NCI-H524 treated with DMSO at 0.1 percent for 48 hours (cell line): ENCODE measurements at places on chromosomes 3 and 15.

GRCh38 chr3:29245441-29245840 lies 35.4 kb upstream of the RBMS3 start:
- no peak for DNase-seq

GRCh38 chr3:51937014-51937413 lies 4.7 kb downstream of the RRP9 start:
- DNase-seq: no peak

DNA sequence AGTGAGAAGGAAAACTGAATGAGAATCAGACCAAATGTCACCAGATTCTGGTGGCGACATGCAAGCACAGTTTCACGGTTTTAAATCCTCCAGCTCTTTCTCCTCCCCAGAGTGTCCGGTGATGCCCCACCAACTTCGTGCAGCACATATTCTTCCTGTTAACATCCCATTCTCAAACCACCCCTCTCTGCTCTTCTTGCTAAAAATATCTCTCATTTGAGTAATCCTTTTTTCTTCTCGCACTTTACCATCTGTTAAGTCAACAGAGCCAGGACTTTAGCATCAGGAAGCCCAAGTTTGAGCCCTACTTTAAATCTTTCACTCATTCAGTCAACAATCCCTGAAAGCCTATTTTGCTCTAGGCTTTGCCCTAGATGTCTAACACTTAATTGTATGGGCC lies 68.2 kb upstream of the VGLL4 start:
- DNase-seq: peak; percentile 75

DNA sequence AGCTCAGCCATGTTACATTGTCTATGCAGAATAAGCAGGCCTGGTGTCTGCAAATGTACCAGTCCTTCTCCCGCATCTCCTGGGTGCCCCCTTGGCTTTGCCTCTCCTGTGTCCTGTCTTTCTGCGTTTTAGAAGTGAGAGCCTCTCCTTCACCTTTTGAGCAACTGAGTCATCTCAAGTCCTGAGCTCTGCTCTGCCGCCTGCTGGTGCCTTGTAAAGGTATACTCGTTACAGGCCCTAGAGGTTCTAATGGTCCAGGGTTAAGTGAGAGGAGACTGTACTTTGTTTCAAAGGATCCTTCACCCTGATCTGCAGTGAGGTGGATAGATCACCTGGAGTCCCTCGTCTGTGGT lies 12.6 kb downstream of the GHRL start:
- no peak for DNase-seq

DNA sequence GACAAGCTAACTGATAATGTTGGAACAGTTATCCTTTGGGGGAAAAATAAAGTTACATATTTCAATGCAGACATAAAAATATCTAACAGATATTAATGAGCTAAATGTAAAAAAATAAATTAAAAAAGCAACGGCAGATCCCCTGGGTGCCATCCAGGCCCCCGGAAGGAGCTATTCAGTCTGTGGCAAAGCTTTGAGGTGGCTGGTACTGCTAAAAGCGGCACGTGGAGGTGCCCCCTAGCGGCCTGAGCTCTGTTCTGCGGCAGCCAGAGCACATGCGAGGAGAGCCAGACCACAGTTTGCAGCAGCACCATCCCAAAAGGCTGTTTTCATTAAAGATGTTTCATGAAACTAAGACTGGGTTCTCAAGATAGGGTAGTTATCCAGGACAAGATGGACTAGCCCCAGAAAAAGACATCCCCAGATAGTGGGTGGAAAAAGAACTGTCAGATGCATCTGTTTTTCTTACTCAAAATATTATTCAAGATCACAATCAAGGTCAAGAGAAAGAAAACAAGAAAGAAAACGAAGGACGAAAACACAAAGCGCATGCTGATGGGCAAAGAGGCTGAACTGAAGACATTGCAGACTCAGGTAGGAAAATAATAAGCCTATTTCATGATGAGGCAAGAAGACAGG lies 18.7 kb downstream of the AP3S2 start:
- DNase-seq: no peak

- no peak for DNase-seq
These were observed 277.1 kb downstream of the SUCLG2 start for GRCh38 chr3:67377299-67377698.

- peak; percentile 98 for DNase-seq
These were observed 129.8 kb downstream of the MBNL1 start for GRCh38 chr3:152398495-152398894.

DNA sequence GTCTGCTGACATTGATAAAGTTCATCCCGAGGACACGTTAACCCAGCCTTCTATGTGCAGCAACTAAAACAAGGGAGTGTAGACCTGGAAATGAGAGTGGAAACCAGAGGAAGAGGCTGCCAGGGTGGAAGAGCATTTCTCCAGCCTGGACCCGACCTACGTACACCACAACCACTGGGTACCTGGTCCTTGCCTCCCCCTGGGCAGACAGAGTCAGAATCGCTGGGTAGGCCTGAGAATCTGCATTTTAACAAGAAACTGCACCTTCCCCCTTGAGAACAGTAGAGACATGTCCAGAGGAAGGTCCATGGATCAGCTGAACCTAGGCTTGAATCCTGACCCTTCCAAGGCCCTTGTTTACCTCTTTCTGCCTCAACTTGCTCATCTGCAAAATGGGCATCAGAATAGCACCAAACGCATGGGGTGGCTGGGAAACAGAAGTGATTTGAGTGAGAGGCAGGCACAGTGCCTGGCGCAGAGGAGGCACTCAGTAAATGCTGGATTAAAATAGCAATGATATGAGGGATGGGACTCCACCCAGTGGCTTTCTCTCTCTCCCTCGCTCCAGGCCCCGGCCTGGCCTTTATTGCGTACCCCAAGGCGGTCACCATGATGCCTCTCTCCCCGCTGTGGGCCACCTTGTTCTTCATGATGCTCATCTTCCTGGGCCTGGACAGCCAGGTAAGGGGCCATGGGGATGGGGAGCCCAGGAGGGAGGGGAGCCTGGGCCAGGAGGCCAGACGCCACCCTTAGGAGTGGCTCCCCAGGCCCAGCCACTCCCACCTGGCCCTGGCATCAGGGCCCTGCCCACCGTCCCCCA lies 66.9 kb upstream of the SLC6A1 start:
- DNase-seq: no peak

DNA sequence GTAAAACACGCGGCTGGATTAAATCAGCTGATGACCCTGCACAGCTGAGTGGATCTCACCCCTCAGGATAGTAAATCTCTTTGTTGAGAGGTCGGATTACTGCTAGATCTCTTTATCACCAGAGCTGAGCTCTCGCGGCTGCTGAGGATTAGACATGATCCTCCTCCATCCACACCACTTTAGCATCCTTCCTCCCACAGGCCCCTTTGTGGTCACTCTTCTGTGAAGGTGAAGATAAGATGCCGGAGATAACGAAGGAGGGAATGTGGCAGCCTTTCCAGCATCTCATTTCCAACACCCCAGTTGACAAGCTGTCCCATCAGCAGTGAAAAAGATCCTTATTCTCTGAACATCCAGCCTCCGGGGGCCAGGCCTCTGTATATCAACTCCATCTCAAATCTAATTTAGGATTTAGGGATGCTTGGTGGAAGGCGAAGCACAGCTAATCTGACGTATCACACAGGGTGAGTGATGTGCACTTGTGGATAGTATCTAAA lies 47.5 kb upstream of the SELENOK start:
- peak; percentile 76 for DNase-seq

- no peak for DNase-seq
These were observed 28.0 kb upstream of the HEG1 start for GRCh38 chr3:125083776-125084175.

GRCh38 chr3:116947148-116947547 lies 237.6 kb downstream of the TUSC7 start:
- DNase-seq: no peak

DNA sequence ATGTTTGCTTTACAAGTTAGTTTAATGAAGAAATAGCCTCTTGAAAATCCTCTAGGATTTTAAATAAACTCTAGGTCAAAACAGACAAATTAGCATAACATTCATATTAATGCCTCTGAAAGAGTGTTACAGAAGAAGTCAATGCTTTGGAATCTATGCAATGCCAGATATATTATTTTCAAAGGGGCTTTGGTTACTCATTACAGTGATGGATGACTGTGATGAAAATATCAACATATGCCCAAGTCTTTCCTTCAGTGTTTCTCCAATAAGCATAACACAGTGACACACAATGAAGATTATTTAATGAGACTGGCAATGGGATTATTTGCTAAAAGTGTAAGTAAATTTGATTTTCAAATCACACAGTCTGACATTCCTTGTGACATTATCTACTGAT lies 1247.2 kb downstream of the ROBO2 start:
- DNase-seq: no peak

DNA sequence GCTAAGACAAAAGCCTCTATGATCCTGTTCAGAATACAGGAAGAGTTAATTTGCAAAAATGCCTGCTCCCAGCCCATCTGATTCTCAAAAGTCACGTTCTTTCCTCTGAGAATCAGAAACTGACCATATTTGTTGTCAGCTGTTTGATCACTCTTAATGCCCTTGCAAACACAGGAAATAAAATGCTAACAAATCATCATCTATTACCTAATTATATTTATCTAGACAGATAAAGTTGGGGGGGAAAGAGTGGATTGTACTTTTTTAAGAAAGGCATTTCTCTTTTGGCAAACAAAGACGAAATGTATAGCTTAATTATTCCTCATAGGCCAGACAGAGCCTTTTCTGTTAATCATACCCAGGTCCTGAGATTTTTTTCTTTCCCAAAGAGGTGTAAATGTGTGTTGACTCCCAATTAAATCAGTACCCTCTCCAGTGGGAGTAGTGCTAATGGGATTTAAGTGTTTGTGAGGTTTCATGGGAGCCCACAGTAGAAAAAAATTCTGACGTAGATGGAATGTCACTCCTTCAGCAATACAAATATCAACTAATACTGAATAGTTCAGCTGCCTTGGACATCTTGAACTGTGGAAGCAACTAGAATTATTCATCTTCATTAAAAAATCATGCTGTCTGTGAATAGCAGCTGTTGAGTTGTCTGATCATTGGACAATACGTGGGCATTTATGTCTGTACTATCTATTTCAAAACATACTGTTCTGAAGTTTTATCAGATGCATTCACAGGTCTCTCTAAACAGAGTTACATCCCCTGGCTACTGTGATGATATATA lies 22.5 kb upstream of the BNIP2 start:
- no peak for DNase-seq

GRCh38 chr3:100548053-100548452 lies 55.6 kb downstream of the TMEM45A start:
- peak; percentile 64 for DNase-seq

DNA sequence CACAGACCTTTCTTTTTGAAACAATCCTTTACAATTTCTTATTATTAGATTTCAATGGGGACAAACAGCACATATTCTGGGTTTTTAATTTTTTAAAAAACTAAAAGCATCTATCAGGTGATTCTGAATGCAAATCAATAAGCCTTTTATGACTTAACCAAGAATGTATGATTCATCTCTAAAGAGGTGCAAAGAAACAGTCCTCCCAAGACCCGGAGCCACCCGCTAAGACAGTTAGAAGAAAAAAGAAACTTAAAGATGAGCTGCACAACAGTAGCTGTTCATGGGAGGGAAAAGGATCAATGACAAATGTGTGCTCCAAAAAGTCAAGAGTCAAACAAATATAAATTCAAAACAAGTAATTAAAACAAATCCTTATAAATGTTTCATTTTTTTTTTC lies 319.5 kb downstream of the THSD4 start:
- DNase-seq: no peak

- no peak for DNase-seq
These were observed 76.9 kb downstream of the UBP1 start for GRCh38 chr3:33363113-33363800.

DNA sequence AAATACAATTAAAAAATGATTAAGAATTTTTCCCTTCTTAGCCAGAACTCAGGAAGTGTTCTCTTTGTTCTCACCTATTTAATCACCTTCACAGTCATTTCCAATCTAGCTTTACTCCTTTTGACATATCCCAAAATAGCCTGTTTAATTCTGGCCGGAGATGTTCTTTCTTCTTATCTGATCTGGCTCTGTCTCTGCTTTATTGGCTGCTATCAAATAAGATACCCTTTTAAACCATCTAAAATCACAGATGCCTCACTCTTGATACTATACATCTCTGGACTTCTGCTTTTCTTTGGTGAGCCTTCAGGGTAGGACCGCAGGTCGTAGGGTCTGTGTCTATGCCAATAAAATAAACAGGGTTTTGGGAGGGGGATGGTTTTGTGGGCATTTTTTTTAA lies 319.2 kb upstream of the SEMA6D start:
- no peak for DNase-seq

DNA sequence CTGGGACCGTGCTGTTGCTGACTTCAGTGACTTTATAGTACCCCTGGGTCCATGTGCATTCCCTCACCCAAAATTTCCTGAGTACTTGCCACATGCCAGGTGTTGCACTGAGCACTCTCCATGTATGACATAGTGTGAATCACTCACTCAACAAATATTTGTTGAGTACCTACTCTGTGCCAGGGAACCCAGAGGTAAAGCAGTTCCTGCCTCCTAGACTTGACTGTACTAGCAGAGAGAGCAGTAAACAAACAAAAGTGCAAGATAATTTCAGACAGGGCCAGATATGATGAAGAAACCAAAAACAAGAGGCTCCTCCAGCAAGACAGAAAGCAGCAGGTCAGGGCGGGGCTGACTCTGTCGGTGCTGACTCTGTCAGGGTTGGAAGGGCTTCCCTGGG lies 12.2 kb downstream of the TGM4 start:
- DNase-seq: no peak

DNA sequence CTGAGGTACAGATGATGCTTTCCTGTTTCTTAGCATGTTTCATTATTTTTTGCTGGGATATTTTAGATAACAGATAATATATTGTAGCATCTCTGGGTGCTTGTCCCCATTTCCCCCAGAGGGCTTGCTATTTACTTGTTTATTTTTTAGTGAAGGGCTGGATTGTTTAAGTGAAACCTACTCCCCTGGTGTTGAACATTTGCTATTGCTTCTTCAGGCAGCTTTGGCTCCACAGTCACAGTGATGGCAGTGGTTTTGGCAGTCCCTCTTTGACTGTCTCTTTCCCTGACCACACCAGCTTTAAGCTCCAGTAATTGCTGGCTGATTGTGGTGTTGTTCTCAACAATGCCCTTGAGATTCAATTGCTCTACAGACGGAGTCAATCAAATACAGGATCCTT lies 128.9 kb downstream of the KLF13 start:
- no peak for DNase-seq
